Smooth muscle cell of the pulmonary artery (primary cell): ENCODE measurements at places on chromosomes 2 and 18. TPM values are rescaled to one million over a fixed set of nuclear protein-coding genes. Genes with fewer than 3 reads are reported as not detected.

Gene CREG2
- total RNA-seq = 0.65 and 2.4 TPM in 2 replicates

Gene ATP6V1B1
- total RNA-seq = 1.1 and 2.2 TPM in 2 replicates

Gene TRIM43
- not detected in 2 replicates for total RNA-seq

Gene CYP26B1
- total RNA-seq = 1.1 and 4.9 TPM in 2 replicates

Gene RTKN
- 16.3 and 23.5 TPM in 2 replicates for total RNA-seq

Gene ALKAL2
- total RNA-seq = not detected in 2 replicates
